Placental pericyte (primary cell): ENCODE measurements at places on chromosomes 5 and 9. TPM values are rescaled to one million over a fixed set of nuclear protein-coding genes. Genes with fewer than 3 reads are reported as not detected.

IL33 gene
- 67.2 and 175 TPM in 2 replicates for total RNA-seq

OTULINL gene
- 0.66 and 28.2 TPM in 2 replicates for total RNA-seq

FGF18 gene
- total RNA-seq = under 0.01 TPM in 2 replicates

FUT7 gene
- not detected in 2 replicates for total RNA-seq

PCDHA13 gene
- total RNA-seq = not detected in 2 replicates

TCF7 gene
- total RNA-seq = 0.44 and 3.9 TPM in 2 replicates

PDZD2 gene
- total RNA-seq = 0.44 and 5.3 TPM in 2 replicates

SYK gene
- total RNA-seq = under 0.01 TPM in 1 of 2 replicates, not detected in the other

SPDL1 gene
- 18.6 and 102 TPM in 2 replicates for total RNA-seq

PPP2CA gene
- total RNA-seq = 97.4 and 110 TPM in 2 replicates

DAB2IP gene
- 26.3 and 27.1 TPM in 2 replicates for total RNA-seq

RLN1 gene
- total RNA-seq = not detected in 2 replicates

ZFP2 gene
- under 0.01 and 0.22 TPM in 2 replicates for total RNA-seq

FBP1 gene
- not detected in 2 replicates for total RNA-seq

TMEM252 gene
- not detected in 2 replicates for total RNA-seq

GRM6 gene
- not detected in 2 replicates for total RNA-seq
